ENCODE measurements at places on chromosomes 12 and 14.

DNA sequence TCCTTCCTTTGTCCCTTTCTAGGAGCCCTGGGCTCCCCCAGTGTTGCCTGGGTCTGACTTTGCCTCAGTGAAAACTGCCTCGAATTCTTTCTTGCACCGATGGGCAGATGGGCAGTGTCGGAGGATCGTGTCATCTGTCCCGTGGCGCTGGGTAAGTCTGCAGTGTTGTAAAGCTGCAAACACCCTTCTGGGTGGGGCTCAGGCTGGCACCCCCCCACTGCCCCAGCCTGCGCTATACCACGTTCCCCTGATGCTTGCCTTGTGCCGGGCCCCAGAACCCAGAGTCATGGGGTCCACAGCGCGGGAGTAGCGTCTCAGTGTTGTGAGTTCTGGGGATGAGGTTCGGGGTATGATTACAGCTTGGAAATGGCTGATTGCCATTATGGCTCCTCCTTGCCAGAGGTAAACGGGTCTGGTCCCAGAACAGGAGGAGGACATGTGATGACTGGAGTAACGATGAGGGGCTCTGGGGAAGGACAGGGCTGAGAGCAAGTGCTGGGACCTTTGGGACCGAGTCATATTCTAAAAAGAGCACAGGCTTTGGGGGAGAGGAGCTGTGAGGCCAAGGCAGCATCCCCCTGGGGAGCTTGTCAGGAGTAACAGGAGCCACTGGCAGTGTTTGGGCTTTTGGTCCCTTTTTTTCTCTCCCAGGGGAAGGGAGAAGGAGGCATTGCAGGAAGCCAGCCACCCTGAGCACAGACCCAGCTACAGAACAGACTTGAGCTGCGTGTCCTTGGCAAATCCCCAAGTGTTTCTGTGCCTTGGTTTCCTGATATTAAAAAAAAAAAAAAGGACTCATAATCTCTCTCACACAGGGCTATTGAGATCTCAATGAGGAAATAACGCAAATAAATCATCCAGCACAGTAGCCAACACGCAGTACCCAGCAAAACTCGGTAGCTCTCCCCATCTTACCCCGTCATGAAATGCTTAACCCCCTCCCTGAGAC lies 4.3 kb downstream of the RTL1 start:
- DNase-seq: no peak

GRCh38 chr14:56759094-56759493 lies 51.2 kb downstream of the OTX2 start:
- no peak for DNase-seq

DNA sequence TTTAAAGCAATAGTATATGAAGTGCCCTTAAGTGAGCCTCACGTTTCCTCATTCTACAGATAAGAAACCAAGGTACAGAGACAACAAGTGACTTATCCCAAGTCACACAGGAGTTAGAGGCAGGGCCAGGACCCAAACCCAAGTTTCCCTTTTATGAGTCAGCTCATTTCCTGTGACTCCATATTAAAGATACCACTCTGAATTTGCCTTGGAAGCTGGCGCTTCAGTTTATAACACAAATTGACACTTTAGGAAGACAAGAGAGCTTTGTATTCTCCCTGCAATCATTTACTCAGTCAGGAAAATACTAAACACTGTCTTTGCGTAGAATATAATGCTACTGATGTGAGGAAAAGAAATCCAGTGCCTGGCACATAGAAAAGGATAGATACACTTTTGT lies 43.2 kb downstream of the MYBPC1 start:
- DNase-seq: no peak

DNA sequence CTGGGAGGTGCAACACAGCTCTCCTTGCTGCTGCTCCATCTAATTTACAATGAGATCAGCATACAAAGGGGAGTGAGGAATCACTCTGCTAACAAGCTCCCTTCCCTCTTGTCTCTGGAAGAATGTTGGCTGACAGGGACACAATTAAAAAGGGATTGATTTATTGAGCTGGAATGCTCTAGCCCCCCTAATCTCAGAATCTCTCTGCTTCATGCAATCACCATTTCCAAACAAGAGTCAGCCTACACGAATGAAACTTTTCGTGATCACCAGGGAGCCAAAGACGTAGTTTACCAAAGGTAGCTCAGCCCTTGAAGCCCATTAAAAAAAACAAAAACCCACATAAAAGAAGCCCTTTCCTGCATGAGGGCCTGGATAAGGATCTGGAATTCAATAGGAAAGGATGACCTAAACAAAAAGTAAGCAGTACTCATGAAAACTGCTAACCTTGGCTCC lies 223.8 kb downstream of the C12orf75 start:
- DNase-seq: no peak

DNA sequence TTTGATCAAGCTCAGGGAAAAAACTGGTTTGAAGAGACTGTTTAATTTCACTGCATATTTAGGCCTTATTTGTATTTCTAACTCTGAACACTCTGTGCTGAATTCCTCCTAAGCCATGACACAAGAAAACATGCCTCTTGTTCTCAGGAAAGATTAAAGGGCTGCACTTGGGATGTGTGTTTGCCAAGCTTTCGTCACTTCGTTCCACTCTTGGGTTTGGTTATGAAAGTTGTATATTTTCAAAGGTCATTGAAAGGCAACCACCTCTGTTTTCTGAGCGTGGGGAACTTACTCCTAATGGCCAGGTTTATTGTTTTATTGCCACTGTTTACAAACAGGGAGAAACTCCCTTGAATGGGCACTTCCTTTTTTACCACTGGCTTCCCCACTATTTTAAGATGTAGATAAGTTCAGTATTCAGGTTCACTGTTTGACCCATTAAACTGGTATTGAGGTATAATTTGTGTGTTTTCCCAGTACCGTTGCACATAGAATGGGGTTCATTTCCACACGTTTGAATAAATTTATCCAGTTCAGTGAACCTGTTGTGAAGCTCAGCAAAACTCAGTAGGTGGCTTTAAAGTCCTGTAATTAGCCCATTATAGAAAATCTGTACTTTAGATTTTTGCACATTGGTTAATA lies 65.3 kb downstream of the NKX2-1 start:
- DNase-seq: no peak

DNA sequence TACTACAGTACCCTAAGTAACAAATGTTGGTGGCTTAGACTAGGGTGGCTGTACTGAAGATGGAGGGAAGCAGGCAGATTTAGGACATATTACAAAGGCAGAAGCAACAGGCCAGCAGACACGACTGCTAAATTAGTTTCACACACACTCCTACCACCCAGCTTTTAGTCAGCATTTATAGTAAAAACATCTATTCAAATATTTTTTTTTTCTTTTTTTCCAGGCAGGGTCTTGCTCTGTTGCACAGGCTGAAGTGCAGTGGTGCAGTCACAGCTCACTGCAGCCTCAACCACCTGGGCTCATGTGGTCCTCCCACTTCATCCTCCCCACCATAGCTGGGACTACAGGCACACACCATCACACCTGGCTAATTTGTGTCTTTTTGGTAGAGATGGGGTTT lies 72.9 kb downstream of the CDK17 start:
- DNase-seq: no peak

- no peak for DNase-seq
Measured at GRCh38 chr14:103122947-103123633, at the start of gene TNFAIP2. TSS of gene TNFAIP2 (plus strand) at chr14:103123461. CDS start at chr14:103126458, 2,997 bp downstream.

- no peak for DNase-seq
Measured at GRCh38 chr14:104401785-104402184, 177.8 kb upstream of the C14orf180 start.

GRCh38 chr12:104372061-104372720 lies 68.7 kb downstream of the EID3 start:
- peak; percentile 13 for DNase-seq

GRCh38 chr12:78431931-78432330 lies 432.6 kb upstream of the SYT1 start:
- no peak for DNase-seq

DNA sequence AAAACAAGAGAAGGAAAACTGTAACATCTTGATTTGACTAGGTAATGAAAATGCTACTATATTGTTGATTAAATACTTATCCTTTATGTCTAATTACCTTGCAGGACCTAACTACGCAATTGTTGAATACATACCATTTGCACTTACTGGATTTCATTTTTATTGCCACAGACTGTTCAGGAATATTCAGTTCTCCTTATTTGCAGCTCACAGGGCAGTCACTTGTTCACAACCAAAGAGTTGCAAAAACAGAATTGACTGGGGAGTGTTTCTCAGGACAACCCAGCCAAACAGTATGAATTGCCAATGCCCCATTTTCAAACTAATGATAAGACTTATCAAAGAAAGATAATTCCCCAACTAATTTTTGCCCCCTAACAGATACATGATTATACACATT lies 49.4 kb downstream of the CIT start:
- DNase-seq: no peak

DNA sequence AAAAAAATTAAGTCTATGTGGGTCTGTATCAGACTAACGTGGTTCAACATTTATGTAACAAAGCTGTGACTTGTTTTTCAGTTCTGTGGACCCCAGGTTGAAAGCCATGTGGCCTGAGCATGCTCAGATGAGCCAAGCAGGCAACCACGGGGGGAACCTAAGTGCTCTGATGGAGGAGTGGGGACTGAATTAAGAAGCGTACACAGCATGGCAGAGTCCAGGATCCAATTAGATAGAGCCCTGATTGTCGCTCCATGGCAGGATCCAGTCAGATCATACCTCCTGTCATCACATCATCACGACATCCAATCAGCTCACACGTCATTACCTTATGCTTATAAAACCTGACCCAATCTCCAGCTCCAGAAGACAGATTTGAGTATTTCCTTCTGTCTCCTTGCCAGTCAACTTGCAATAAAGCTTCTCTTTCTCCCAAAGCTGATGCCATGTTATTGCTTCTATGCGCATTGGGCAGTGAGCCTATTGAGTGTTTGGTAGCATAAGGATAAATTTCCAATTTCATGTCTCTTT lies 1013.1 kb upstream of the TMEM132C start:
- DNase-seq: no peak

GRCh38 chr14:100104006-100104352 lies 38.8 kb downstream of the EVL start:
- DNase-seq: no peak

DNA sequence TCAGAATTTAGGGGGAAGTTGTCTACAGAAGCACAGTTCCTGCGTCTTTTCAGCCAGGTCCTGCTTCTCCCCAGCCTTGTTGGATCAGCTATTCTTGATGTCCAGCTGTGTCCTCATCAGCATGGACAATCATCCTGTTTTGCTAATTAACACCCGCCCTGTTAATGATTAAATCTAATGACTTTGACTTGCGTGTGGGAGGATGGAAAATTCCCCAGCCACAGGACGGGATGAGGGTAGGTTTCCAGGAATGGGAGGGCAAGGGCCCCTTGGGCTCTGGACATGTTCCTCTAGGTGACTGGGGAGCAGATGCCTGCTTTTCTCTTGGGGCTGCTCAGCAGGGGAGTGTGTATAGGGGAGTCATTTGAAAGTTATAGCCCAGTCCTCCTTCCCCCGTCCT lies 5.3 kb upstream of the PPP1R1A start:
- DNase-seq: no peak

DNA sequence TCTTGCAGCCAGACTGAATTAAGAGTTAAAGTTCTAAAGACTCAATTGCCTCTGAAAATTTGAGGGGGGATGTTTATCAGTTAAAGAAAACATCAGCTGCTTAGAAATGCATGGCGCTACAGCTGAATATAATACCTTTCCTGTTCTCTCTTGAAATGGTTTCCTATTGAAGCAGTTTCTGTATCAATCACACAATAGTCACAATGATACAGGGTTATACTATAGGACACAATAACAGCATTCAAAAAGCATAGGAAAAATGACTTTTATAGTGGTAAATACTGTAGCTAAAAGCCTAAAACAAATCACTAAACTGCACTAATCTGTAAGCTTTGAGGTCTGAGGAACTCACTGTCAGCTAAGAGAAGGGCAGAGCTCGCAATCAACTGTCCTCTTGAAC lies 15.2 kb downstream of the MDGA2 start:
- DNase-seq: no peak

DNA sequence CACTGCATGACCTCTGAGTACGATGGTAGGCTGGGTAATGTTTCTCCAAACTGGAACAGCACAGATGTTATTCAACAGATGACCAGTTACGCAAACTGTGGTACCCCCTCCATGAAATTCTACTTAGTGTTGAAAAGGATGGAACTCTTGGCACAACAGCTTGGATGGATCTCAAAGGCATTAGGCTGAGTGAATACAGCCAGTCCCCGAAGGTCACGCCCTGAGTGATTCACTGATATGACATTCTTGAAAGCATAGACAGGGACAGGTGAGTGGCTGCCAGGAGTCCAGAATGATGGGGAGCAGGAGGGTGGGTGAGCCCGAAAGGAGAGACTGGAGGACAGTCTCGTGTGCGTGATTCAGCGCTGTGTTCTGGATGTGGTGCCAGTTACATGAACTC lies 187.5 kb upstream of the TMEM132C start:
- DNase-seq: no peak

GRCh38 chr12:25054076-25054782 lies 105.3 kb upstream of the BCAT1 start:
- DNase-seq: no peak

GRCh38 chr12:92602476-92602875 lies 100.3 kb upstream of the PLEKHG7 start:
- DNase-seq: no peak

- peak; percentile 71 for DNase-seq
Measured at GRCh38 chr12:121781998-121782979, 11.2 kb downstream of the RHOF start.

GRCh38 chr14:54291491-54292191 lies 105.2 kb upstream of the CDKN3 start:
- DNase-seq: no peak

GRCh38 chr14:96625426-96625985 lies 123.3 kb downstream of the PAPOLA start:
- DNase-seq: no peak

DNA sequence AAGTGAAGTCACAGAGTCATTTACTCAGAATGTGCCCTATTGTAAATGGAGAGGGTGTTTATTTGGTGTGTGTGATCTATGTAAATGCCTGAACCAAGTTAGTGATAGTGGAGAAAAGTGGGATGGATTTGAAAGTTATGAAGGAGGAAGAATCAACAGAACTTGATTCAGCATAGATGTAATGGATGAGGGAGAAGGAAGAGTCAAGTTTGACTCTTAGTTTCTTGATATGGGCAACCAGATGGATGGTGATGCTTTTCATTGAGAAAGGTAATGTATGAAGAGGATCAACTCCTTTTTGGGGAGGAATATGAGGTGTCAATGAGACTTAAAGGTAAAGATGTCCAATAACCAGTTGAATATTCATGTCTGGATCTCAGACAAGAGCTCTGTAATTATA lies 6.7 kb upstream of the MON2 start:
- no peak for DNase-seq

- peak; percentile 76 for DNase-seq
Measured at GRCh38 chr12:15590180-15590826, 198.9 kb downstream of the EPS8 start.

GRCh38 chr14:104431351-104431928 lies 148.1 kb upstream of the C14orf180 start:
- no peak for DNase-seq

- no peak for DNase-seq
Measured at GRCh38 chr12:122322501-122322900, 56.2 kb upstream of the VPS33A start.

- no peak for DNase-seq
Measured at GRCh38 chr12:108967869-108968540, 52.9 kb downstream of the SVOP start.
